ENCODE measurements at places on chromosomes 13 and 19.

DNA sequence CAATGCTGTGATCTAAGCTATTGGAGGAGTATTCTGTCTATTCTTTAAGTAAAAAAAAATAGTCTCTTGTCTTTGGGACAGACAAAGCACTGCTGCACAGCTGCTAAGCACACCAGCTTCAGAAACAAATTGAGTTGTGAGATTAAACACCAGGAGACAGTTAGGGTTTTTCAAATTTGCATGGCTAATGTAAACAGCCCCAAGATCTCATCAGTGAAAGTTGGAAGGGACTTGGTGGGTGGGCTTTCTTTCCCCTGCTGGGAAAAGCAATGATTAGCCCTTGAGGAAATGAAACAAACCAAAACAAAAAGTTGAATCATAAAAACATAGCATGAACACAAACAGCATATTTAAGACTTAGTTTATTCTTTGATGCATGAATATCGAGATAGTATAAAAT lies 143.6 kb upstream of the SLITRK1 start:
- DNase-seq = no peak

- no peak for DNase-seq
Observed at GRCh38 chr19:7010722-7011593, 10.3 kb downstream of the MBD3L2B start.

DNA sequence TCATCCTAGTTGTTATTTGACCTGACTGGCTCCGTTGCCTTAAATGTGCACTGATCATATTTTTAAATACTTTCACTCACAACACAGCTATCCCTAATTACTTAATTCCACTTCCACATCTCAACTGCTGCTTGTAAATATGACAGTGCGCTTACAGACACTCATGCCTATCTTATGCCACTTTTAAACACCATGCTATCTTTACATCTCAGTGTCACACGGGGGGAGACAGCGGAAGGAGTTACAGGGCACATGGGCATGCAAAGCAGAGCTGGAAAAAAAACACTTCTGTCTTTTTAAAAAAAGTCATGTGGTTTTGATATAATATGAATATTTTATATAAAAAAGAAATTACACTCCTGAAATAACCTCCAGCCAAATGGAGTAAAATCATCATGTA lies 44.1 kb downstream of the SMAD9 start:
- no peak for DNase-seq

DNA sequence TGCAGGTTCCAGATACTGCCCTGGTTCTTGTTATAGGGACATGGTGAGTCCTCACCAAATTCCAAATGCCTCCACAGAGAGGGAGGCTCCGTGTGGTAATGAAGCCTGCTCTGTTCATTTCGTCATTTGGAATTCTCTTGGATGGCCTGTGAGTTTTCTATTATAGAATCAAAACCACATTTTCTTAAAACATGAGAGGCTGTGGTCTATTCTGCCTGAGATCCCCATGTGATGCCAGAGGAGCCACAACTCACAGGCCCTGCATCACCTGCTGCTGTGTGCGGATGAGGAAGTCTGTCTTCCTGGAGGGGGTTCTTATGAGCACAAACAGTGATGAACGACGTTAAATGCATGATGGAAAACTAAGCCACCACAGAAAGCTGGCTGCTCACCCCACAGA lies 264.4 kb downstream of the UQCRFS1 start:
- no peak for DNase-seq

- DNase-seq = no peak
Observed at GRCh38 chr13:26811581-26811980, 51.0 kb upstream of the GPR12 start.

DNA sequence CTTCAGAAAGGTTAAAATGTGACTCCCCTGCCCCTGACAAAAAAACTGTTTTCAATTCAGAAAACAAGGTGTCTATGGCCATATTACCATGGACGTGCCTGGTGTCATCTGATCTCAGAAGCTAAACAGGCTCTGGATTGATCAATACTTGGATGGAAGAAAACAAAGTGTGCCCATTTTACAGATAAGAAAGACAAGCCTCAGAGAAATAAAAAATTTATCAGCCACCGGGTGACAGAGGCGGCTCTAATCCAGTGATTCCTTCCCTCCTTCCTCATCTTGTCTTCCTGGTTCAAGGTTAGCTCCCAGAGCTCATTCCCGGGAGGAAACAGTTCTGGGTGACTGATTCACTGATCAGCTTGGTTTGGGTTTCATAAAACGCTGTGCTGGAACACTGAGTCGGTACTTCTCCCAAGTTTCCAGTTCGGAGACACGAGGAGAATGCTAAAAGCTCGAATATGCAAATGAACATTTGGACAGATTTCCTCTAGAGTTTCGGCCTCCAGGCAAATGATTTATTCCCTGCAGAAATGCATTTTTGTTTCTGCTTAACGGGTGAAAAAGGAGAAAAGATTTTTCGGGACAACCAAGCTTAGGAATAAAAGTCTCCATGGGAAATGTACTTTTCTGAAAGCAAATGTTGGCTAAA lies 211.2 kb downstream of the UQCRFS1 start:
- DNase-seq = no peak

GRCh38 chr19:35710784-35711723 lies 6.7 kb downstream of the ZBTB32 start:
- DNase-seq = no peak

- no peak for DNase-seq
Observed at GRCh38 chr13:38752686-38753085, 65.8 kb downstream of the FREM2 start.

DNA sequence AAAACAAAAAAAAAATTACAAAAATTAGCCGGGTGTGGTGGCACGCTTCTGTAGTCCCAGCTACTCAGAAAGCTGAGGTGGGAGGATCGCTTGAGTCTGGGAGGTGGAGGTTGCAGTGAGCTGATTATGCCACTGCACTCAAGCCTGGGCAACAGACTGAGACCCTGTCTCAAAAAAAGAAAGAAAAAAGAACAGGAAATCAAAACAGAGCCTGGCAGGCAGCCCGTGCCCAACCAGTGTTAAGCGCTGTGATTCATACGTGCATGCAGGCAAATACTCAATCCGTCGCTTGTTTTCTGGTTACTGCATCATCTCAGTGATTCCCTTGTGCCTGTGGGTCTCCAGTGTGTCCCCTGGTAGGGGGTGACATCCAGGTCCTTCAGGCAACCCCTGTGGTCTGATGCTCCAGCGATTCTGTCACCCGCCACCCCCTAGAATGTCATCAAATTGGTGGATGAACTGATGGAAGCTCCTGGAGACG lies 18.1 kb downstream of the DDX39A start:
- DNase-seq = no peak

- no peak for DNase-seq
Observed at GRCh38 chr19:19103167-19103566, 35.1 kb downstream of the TMEM161A start.

DNA sequence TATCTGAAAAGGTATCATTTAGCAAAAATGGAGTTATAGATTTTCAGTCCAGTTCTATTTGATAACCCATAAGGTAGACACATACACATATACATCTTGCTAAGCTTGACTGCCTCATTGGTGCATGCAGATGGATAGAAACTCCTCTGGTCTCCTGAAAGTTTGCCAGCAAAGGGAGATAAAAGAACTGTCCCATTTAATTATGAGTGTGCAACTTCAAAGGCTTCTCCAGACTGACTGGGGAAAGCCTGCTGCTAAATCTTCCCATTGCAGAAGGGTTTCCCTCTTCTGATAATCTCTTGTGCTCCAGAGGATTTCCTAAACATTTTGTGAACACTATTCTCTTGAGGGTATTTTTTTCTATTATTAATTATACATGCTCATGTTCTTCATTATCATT lies 131.9 kb downstream of the ITGBL1 start:
- no peak for DNase-seq

DNA sequence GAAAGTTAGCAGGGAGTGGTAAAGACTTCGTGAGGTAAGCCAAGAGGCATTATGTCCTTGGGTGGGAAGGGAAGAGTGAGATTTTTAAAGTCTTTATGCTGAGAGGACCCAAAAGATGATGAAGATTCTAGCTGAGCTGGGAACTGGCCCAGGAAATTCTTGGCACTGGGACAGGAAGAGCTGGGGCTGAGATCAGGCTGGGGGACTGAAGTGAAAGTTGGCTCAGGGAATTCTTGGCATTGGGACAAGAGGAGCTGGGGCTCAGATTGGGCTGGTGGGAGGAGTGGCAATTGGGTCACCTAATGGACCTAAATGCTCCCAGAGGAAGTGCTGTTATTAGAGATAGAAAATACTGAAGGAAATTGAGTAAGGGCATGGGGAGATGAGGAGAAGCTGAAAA lies 8.8 kb downstream of the SCEL start:
- DNase-seq = no peak

- no peak for DNase-seq
Observed at GRCh38 chr19:1288226-1288612, 2.5 kb downstream of the EFNA2 start.

GRCh38 chr19:2774953-2775555 lies 8.0 kb downstream of the SGTA start:
- no peak for DNase-seq

- DNase-seq = no peak
Observed at GRCh38 chr13:50421473-50422130, 406.4 kb downstream of the KCNRG start.

- no peak for DNase-seq
Observed at GRCh38 chr19:11044431-11044830, 44.8 kb upstream of the LDLR start.

- DNase-seq = no peak
Observed at GRCh38 chr19:34386645-34387445, 17.4 kb upstream of the PDCD2L start.

DNA sequence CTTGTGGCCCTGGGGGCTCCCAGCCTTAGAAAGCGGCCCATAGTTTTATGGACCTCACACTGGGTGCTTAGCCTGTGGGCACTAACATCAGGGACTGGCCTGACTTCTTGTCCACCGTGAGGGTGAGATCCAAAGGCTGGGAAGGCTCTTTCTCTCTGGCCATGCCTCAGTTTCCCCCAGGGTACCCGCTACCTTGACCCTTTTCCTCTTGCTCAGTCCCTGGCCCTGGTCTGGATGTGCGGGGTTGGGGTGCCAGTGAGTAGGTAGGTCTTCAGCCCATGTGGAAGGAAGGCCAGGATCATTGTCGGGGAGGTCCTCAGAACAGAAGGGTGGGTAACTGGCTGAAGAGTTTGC lies 1.6 kb upstream of the TMEM161A start:
- DNase-seq = no peak

DNA sequence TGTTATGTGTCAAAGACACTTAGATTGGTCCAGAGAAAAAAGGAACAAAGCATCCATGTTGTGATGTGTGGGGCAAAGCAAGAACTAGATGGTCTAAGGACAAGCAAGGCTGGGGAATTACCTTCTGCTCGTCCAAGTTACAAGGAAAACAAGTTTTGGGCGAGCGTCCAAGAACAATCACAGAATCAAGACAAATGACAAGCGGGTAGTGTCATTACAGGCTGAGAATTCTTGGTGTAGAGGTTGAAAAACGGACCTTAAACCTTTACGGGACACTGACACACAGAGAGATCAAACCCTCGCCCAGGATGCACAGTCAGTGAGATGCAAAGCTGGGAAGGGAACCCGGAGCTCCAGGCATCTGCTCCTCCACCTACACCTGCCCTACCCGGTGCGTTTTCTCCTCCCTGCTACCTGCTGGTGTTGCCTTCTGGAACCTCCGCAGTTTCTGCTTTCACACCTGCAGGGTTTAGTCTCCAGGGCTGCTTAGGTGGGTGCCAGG lies 515 bp upstream of the ZNF324B start:
- DNase-seq = no peak

GRCh38 chr19:58170860-58171259 lies 12.0 kb upstream of the ZNF274 start:
- DNase-seq = no peak

DNA sequence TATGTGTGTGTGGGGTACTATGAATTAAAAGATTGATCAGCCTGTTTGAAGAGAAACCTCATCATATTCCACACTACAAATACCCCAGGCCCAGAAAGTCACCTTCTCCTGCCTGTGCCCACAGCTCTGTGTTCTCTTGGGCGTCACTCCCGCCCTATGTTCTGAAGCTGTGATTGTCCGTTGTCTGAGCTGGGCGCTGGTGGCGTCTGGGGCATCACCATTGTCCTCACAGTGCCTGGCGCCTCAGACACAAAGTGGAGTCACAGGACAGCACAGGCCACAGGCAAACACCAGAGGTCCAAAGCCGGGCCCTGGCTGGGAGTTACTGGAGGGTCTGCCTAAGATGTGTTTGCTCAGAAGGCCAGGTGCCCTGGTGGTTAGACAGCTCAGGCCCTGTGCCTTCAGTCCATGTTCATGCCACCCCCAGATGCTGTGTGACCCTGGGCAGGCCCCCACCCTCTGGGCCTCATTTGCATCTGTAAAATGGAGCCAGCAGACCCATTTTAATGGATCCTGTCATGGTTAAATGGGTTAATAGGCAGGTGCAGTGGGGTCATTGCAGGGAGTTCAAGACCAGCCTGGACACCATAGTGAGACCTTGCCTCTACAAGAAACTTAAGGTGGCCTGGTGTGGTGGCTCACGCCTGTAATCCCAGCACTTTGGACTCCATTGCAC lies 34.5 kb downstream of the DNM2 start:
- DNase-seq = no peak

DNA sequence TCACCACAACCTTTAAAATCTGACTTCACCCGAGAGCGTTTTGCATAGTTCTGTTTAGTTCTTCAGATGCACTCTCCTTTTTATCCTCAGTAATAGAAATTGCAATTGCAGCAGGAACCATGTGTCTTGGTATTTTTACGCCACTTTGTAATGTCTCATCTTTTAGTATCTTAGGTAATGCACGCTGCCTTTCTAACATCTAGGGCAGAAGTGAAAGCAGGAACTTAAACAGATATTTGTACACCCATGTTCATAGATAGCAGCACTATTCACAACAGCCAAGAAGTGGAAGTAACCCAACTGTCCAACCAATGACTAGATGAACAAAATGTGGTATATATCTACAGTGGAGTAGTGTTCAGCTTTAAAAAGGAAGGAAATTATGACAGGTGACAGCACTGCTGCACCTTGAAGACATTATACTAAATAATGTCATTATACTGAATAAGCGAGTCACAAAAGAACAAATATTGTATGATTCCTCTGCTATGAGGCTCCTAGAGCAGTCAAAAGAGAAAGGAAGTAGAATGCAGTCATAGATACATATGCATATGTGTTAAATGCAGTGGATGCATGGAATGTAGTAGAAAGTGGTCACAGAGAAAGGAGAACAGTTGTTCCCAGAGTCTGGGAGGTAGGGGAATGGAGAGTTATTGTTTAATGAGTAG lies 105.9 kb upstream of the GJB6 start:
- no peak for DNase-seq

DNA sequence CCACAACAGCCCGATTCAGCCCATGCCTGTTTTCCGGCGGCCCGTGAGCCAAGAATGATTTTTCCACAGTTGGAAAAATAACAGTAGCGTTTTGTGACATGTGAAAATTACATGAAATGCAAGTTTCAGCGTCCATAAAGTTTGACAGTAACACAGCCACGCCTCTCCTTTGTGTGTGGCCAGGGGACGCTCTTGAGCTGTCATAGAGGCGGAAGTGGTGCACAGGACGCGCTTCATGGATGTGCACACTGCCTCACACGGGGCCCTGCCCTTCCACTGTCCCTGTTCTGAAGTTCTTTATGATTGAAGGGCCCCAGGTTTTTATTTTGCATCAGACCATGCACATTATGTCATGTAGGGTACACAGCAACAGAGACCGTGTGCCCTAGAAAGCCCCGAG lies 12.4 kb upstream of the ELAVL1 start:
- no peak for DNase-seq

GRCh38 chr19:50537769-50538230 lies 24.1 kb upstream of the ASPDH start:
- no peak for DNase-seq
